ENCODE measurements at places on chromosomes 1 and 21.

DNA sequence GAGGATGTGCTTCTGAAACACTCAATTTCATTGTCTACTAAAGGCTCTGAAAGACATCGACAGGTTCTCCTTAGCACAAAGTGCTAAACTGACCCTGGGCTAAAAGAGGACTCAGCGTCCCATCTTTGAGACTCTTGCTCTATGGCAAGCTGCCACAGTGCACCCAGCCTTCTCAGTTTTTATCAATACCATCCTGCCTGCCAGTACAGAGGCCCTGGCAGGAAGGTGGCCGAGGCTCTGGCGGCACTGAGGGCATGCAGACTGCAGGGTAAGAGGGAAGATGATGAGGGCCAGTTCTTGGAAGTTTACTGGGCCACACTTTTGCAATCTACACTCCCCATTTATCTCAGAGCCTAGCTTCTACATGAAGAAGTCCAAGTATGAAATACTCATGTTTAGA, 5.3 kb downstream of the OLFML2B start:
- no peak for DNase-seq

DNA sequence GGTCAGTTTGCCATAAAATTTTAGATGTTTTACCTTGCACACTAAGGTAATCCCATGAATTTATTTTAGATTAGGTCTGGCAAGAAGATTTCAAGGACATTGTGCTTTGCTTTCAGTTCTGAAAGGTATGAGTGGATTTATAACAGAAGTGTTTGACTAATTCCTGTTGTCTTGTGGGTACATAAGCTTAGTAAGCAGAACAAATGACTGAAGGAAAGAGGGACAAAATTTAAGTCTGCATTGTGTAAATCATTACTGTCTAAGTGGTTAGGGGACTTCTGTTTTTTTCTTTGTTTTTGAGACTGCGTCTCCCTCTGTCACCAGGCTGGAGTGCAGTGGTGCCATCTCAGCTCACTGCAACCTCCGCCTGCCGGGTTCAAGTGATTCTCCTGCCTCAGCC, 60.1 kb downstream of the PKN2 start:
- DNase-seq, result no peak

DNA sequence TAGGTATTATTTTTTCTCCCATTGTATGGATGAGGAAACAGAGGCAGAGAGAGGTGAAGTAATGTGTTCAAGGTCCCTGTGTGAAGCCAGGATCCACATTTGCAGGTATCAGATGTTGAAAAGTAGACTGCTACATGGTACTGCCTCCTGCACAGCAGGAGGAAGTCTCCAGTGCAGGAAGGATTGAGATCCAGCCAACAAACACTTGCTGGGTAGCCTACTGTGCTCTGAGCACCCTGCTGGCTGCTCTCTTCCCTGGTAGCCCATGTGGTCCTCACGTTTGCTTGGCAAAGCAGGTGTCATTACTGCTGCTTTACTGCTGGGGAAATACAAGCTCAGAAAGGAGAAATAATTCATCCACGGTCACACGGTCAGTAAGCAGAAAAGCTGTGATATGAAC, 21.3 kb upstream of the GRIK3 start:
- DNase-seq, result no peak

DNA sequence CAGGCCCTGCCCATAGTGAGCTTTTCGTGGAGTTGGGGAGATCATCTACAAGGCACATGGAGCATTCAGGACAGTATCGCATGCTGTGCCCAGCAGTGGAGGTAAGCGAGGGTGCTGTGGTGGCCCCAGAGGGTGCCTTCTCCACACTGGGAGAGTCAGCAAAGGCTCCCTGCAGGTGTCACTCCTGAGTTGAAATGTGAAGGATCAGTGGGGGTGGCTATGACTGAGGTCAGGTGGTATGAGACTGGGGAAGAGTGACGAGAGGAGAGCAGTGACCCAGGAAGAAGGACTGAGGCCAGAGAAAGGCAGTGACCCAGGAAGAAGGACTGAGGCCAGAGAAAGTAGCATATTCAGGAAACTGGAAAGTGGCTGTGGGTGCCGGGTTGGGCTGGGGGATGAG, 53.0 kb downstream of the SPAG17 start:
- no peak for DNase-seq

- DNase-seq, result peak; percentile 52
These were observed 133.4 kb downstream of the PLPPR5 start for GRCh38 chr1:98870959-98871903.

GRCh38 chr1:113860891-113861290, 10.6 kb downstream of the PTPN22 start:
- no peak for DNase-seq

- no peak for DNase-seq
These were observed 24.4 kb downstream of the TMCO4 start for GRCh38 chr1:19775317-19775716.

GRCh38 chr1:6962996-6963911, 178.0 kb downstream of the CAMTA1 start:
- DNase-seq, result peak; percentile 12

Measured in T-helper 22 cell (primary cell).